ENCODE measurements at places on chromosomes 4 and X.
A peak's percentile ranks its signal among the peaks of the same experiment; 100 is the strongest.

GRCh38 chr4:176303938-176304337, 15.8 kb upstream of the SPCS3 start:
- no peak for DNase-seq

DNA sequence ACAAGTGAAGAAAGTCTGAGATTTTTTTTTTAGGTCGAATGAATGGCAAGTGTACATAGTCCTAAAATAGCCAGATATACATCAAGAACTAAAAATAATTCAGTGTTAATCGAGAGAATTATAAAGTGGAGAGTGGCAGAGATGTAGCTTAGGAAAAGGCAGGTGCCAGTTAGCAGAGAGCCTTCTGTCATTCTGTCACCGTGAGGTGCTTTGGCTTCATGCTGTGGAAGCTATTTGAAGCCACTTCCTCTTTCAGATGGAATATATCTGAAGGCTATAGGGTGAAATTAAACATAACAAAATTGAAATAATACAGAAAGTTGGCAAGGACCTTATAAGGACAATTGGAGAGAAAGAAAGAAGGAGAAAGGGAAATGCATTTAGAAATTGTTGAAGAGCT, 756.3 kb downstream of the CCSER1 start:
- DNase-seq: no peak

DNA sequence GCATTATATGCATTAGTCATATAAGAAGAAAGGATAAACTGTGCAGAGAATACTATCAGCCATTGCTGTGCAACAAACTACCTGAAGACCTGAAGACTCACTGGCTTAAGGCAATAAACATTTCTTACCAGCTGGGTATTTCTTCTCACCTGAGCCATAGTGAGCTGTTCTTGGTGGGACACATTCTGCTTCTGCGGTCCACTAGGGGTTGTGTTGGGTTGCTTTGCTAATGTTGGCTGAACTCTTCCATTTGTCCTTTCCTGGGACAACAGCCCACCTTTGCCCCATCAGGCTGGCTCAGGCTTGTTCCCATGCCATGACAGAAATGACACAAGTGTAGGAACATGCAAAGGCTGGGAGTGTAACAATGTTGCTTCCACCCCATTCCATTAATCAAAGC, 388.6 kb downstream of the PCDH7 start:
- DNase-seq: no peak

- DNase-seq: peak; percentile 28
These were observed 486.6 kb upstream of the PCDH10 start for GRCh38 chr4:132662456-132662855.

DNA sequence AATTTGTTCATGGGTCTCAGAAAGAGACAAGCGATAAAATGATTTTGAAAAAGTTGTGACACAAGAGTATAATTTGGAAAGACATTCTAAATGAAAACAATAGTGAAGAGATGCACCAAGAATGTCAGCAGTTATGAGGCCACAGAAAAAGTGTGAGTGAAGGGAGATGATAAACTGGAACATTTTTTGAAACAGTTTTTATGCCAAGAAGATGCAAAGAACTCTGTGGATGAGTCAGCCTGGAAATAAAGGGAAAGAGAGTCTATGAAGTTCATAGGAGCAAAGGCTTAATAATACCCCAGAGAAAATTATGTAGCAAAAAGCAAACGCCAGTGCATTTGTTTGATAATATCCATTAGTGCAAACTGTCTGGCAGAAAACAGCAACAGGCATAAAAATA, 188.4 kb upstream of the TBC1D9 start:
- no peak for DNase-seq

DNA sequence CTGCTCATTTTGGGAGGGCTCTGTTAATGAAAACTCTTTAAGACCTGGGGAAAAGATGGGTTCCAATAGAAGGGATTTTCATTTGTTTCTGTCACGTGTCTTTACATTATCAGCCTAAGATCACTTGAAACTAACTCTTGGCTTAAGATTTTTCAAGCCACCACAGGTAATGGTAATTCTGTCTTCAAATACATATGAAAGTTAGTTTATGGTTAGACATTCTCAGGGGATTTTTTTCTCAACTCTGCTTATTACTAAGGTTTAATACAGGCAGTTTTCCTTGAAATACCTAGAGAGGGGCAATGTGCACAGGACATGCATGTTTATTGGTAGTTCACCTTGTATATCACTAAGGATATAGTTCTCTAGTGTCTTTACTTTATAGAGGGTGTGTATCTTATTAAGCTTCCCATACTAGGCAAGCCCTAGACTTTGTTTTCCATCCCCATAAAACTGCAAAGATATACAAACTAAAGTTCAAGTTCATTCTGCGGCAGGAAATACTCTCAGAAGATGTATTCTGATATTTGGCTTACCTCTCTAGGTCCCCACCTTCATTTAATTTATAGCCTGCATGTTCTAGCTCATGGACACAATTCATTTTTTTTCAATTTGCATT, 38.2 kb upstream of the MYOZ2 start:
- no peak for DNase-seq

- no peak for DNase-seq
These were observed 217.8 kb downstream of the NSUN7 start for GRCh38 chr4:40967550-40967949.

DNA sequence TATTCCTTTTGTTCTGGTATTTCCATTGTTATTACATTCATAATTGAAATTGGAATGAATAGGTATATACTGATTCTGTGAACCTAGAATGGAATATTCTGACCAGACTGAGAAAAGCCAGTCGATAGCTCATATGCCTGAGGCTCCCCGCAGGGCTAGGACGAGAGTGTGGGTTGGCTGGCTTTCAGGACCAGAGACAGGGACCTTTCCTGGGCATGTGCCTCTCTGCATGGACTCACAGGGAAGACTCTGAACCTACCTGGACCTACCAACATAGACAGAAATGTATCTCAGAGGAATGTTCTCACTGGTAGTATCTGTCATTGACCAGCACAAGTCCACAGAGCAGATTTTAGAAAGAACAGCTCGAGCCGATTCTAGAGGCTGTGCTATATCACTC, 214.6 kb downstream of the FRMPD4 start:
- DNase-seq: no peak

DNA sequence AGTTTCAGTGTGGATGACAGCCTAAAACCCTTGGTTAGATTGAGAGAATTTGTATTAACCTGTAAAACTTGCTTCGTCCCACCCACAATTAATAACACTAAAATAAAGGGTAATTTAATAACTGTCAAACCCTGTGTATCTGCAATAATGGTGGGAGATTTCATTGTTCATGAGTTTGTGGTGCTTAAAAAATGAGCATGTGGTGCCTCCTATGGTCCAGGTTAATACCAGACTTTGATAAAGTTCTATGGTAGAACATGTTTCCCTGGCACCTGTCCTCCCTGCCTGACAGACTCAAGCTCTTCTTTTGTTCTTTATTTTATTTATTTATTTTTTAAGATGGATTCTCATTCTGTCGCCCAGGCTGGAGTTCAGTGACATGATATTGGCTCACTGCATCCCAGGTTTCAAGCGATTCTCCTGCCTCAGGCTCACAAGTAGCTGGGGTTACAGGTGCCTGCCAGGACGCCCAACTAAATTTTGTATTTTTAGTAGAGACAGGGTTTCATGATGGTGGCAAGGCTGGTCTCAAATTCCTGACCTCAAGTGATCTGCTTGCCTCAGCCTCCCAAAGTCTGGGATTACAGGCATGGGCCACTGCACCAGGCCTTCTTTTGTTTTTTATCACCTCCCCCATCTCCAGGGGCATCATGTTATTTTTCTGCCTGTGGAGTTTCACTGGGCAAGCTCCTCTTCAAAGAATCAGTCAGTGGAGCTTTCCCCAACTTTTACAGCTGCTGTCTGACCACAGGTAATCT, 289.2 kb downstream of the NR3C2 start:
- DNase-seq: no peak

GRCh38 chr4:24003926-24004325, 114.1 kb upstream of the PPARGC1A start:
- no peak for DNase-seq

- DNase-seq: no peak
These were observed 40.7 kb downstream of the MTTP start for GRCh38 chr4:99615170-99615820.

- DNase-seq: no peak
These were observed 584 bp downstream of the SUV39H1 start for GRCh38 chrX:48696909-48697727.

DNA sequence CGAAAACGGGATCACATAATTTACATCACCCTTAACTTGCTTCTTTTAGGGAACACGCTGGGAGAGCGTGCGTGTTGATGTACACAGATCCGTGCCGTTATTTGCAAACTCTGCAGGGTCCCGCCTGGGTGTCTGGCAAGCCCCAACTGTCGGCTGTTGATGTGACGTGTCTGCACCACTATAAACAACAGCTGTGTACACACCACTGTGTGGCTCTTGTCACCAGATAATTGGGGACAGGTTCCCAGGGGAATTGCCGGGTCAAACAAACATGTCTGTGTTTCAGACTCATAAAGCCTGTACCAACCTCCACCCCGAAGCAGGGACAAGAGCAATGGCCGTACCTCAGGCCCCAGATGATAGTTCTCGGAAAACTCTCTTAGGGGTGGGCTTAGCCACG, 105.0 kb upstream of the AFAP1 start:
- no peak for DNase-seq

- DNase-seq: no peak
These were observed 37.6 kb downstream of the PF4 start for GRCh38 chr4:73944061-73944875.

DNA sequence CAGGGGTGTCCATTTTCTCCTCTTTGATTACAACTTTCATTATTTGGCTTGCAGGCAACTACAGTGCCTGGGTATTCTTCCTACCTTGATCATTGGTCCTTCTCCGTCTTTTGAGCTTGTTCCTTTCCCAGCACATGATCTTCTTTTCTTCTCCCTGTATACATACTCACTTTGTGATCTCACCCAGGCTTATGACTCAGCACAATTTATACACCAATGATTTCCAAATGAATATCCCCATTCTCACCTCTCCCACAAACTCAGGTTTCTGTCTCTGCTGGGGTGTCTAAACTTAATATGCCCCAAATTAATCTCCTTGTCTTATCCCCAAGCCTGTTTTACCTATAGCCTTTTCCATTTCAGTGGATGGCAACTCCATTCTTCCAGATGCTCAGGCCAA, 19.5 kb upstream of the C4orf54 start:
- no peak for DNase-seq

DNA sequence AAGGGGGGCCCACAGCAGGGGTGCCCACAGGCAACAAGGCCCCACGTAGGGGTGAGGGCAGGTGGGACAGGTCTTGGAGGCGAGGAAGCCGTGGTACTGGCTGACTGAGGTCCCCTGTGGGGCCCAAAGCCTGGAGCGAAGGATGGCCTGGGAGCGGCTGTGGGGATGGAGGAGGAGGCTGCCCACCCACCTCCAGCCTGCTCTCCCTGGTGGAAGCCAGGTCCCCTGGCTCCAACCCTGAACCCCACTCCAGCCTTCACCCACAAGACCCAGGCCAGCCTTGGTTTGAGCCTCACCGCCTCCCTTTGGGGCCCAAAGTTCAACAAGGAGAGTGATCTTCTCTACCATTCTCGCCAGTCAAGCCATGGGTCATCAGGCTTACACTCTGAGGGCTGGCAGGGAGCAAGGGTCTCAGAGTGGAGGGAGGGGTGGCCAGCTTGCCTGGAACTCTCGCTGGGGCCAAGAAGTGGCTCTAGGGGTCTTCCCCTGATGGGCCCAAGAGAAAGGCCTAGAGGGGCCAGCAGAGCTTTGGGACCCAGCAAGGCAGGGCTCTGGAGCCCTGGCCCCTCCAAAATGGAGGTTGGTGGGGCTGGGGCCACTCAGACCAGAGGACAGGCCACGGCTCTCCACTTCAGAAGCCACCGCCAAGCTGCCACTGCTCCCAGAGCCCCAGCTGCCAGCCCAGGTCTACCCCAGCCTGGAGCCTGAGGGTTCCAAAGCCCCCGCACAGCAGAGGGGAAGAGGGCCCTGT, 5.0 kb downstream of the PNCK start:
- no peak for DNase-seq

- no peak for DNase-seq
These were observed 86.4 kb upstream of the AGA start for GRCh38 chr4:177528620-177529019.

GRCh38 chr4:22635692-22636091, 57.0 kb upstream of the GBA3 start:
- no peak for DNase-seq

DNA sequence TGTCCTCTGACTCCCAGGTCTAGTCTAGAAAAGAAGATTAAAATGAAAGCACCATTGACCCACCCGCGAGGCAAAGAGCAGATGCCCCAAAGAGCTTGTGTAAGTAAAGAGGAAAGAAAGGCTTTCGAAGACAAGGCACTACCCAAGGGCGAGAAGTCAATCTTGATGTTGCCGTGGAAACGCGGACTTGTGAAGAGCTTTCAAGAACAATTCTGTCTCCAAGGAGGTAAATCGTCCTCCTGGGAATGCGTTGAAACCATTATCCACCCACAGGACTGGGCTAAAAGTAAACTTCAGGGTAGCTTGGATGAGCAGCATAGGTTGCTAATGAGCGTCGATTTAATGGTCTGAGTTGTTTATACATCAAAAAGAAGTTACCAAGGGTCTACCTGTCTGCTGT, 189.3 kb downstream of the DHRSX start:
- DNase-seq: no peak

DNA sequence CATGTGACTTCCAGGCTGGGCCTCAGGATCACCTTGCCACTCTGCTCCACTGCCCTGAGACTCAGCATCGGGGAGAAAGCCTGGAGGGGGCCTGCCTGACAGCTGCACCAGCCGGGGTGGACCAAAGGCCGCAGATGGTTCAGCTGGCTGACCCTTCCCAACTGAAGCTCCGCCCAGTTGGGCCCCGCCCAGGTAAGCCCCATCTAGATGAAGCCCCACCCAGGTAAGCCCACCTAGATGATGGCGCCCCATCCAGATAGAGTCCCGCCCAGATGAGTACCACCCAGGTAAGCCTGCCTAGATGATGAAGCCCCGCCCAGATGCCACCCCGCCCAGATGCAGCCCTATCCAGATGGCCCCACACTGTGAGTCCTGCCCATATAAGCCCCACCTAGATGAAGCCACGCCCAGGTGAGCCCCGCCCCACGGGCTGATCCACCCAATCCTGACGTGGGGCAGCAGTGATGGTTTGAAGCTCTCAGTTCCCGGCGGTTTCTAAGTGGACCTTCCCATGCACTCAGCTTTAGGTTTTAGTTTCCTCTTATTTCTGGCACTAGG, 10.0 kb downstream of the ZFYVE28 start:
- no peak for DNase-seq

DNA sequence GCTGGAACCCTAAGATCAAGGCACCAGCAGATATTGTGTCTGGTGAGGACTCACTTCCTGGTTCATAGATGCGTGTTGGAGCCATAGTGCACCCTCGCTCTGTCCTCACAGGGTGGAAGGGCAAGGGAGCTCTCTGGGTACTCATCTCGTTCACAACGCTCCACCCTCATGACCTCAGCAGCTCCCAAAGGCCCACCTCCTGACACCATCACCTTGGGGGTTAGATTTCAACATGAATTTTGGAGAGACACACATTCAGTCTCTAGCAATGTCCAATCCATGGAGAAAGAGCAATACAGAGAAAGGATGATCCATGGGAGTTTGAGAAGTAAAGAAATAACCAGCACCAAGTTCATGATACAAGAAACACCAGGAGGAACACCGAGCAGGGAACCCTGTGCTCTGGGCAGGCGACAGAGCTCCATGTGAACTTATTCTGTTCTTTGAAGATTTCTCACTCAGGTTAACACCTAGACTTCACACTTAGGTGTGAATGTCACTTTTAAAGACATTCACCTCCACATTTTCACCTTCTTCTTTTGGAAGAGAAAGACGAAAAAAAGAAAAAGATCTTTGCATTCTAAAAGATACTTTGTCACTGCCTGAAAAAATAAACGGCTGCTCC, 171.8 kb upstream of the FAM9B start:
- DNase-seq: no peak

All from forelimb muscle (tissue), 1 donor.